ENCODE measurements at places on chromosomes 7 and 10. TPM values are rescaled to one million over a fixed set of nuclear protein-coding genes. Genes with fewer than 3 reads are reported as not detected.

DNA sequence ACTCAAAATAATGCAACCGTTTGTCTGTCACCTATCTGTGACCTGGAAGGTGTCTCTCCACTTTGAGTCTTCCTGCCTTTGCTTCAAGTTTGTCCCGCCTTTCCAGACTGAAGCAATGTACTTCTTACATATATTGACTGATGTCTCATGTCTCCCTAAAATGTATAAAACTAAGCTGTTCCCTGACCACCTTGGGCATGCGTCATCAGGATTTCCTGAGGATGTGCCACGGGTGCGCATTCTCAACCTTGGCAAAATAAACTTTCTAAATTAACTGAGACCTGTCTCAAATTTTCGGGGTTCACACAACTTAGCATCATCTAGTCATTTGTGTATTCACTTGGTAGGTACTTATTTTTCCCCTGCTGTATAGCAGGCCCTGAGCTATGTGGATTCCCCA is 65.3 kb upstream of the JCAD start:
- H3K4me3 ChIP-seq, result no peak overlapping the region
- no peak overlapping the region for H3K27ac ChIP-seq
- no peak for DNase-seq
- no peaks in the 10 kb centered on the region for H3K27me3 ChIP-seq
- no peaks in the 10 kb centered on the region for H3K4me1 ChIP-seq

DNA sequence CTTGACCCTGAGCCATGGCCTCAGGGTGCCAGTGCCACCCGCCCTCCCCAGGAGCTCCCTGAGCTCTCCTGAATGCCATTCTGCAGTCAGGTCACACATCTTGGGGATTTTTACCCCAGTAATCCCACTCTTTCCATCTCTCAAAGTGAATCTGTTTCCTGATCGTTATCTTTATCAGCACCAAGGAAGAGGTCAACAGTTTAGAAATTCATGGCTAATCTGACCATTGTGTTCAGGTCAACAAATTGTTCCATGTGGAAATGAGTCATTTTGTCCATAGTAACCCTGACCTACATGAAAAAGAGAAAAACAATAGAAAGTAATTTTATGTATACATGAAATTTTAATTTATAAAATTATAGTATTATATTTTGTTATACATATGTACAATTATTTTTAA is 28.8 kb upstream of the ZNF488 start:
- H3K27me3 ChIP-seq, result no peaks in the 10 kb centered on the region
- no peaks in the 10 kb centered on the region for H3K36me3 ChIP-seq
- no peak overlapping the region for H3K27ac ChIP-seq
- no peak for DNase-seq
- no peak overlapping the region for H3K4me3 ChIP-seq

DNA sequence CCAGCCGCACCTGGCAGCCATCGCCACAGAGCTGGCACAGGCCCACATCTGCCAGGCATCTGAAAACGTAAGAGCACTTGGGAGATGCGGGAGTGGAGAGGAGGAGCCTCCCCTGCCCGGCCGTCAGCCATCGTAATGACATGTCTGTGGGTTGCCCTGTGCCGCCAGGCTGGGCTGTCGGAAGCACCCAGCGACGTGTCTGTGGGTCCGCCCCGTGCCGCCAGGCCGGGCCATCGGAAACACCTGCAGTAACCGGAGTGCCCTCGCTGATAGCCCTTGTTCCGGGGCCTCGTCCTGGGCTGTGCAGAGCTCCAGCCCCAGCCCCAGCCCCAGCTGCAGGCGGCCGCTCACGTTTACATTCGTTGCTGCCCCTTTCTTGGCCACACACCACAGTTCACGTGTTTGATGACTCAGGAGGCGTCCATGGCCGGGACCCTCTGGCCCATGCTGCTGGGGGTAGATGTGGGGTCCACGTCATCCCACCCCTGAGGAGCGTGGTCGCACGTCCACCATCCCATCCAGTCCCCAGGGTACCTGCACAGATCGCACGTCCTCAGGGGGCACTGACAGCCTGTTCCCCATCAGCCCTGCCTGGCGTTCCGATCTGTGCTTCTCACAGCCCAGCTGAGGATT is 30.0 kb upstream of the PRKAR1B start:
- H3K27me3 ChIP-seq, result no peaks in the 10 kb centered on the region
- no peak overlapping the region for H3K4me3 ChIP-seq
- H3K4me1 ChIP-seq, result no peaks in the 10 kb centered on the region
- peaks cover 28% of the 10 kb centered on the region for H3K36me3 ChIP-seq
- DNase-seq, result no peak

DNA sequence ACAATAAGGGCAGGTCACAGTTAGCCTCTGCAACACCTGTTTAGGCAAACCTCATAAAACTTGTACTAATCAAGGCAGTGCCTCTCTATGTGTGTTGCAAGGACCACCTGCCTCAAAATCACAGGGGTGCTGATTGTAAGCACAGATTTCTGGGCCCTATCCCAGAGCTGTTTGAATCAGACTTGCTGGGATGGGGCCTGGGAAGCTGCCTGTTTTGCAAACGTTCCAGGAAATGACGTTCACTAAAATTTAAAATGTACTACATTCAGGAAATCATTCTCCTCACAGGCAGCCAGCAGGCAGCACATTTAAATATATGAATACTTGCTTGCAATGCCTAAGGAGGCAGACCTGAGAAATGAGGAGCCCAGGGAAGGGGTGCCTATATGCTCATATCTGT is 4.3 kb upstream of the GRM8 start:
- H3K27me3 ChIP-seq, result peaks cover 21% of the 10 kb centered on the region
- no peak overlapping the region for H3K27ac ChIP-seq
- H3K4me3 ChIP-seq, result no peak overlapping the region

GRCh38 chr10:53079283-53079682 is 306.7 kb upstream of the MBL2 start:
- H3K36me3 ChIP-seq, result no peaks in the 10 kb centered on the region
- no peaks in the 10 kb centered on the region for H3K27me3 ChIP-seq
- DNase-seq, result no peak
- no peak overlapping the region for H3K27ac ChIP-seq
- H3K4me3 ChIP-seq, result no peak overlapping the region
- no peaks in the 10 kb centered on the region for H3K4me1 ChIP-seq

GRCh38 chr7:100793806-100794660 is 33.3 kb downstream of the EPHB4 start:
- no peak overlapping the region for H3K27ac ChIP-seq
- no peaks in the 10 kb centered on the region for H3K36me3 ChIP-seq
- no peaks in the 10 kb centered on the region for H3K27me3 ChIP-seq
- no peaks in the 10 kb centered on the region for H3K4me1 ChIP-seq
- no peak for DNase-seq
- H3K4me3 ChIP-seq, result no peak overlapping the region

GRCh38 chr7:29216128-29216527 is 21.6 kb downstream of the CHN2 start:
- H3K36me3 ChIP-seq, result no peaks in the 10 kb centered on the region
- no peak overlapping the region for H3K27ac ChIP-seq
- no peak for DNase-seq
- H3K27me3 ChIP-seq, result no peaks in the 10 kb centered on the region
- no peaks in the 10 kb centered on the region for H3K4me1 ChIP-seq

GRCh38 chr7:4136501-4137110 is 545.5 kb upstream of the FOXK1 start:
- H3K27ac ChIP-seq, result no peak overlapping the region
- no peaks in the 10 kb centered on the region for H3K4me1 ChIP-seq
- H3K27me3 ChIP-seq, result no peaks in the 10 kb centered on the region
- no peak overlapping the region for H3K4me3 ChIP-seq

DNA sequence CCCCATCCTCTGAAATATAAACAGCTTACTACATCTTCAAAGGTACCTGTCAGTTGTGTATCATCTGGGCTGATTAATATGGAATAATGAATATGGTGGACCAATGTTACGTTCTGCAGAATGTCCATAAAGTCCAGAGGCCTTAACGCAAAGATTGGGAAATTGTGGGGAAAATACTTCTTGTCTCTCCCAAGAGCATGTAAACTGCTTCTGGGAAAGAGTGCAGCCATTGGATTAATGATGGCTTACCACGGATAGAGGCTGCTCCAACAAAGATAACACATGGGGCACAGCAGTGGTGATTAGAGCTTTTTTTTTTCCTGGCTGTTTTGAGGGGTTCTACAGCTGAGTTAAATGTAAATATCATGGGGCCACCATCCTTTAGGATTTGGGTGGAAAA is 340.4 kb upstream of the AKR1E2 start:
- no peaks in the 10 kb centered on the region for H3K36me3 ChIP-seq
- no peak overlapping the region for H3K4me3 ChIP-seq
- H3K27me3 ChIP-seq, result no peaks in the 10 kb centered on the region

GRCh38 chr7:26709210-26709990 is 155.0 kb downstream of the SKAP2 start:
- DNase-seq, result no peak
- no peak overlapping the region for H3K27ac ChIP-seq
- no peaks in the 10 kb centered on the region for H3K36me3 ChIP-seq

GRCh38 chr7:37391791-37392672 is 56.6 kb downstream of the ELMO1 start:
- DNase-seq, result no peak
- H3K27ac ChIP-seq, result no peak overlapping the region
- H3K36me3 ChIP-seq, result no peaks in the 10 kb centered on the region

GRCh38 chr7:65722361-65722792 is 150.5 kb upstream of the VKORC1L1 start:
- peaks cover 4% of the 10 kb centered on the region for H3K4me1 ChIP-seq
- H3K4me3 ChIP-seq, result no peak overlapping the region
- H3K27me3 ChIP-seq, result no peaks in the 10 kb centered on the region

- no peaks in the 10 kb centered on the region for H3K36me3 ChIP-seq
- no peak overlapping the region for H3K27ac ChIP-seq
- no peak for DNase-seq
- no peaks in the 10 kb centered on the region for H3K27me3 ChIP-seq
- H3K4me1 ChIP-seq, result no peaks in the 10 kb centered on the region
- H3K4me3 ChIP-seq, result no peak overlapping the region
Measured at GRCh38 chr10:76523791-76524351, 1092.4 kb downstream of the LRMDA start.

- no peaks in the 10 kb centered on the region for H3K4me1 ChIP-seq
- no peaks in the 10 kb centered on the region for H3K36me3 ChIP-seq
- H3K27ac ChIP-seq, result no peak overlapping the region
- no peak for DNase-seq
Measured at GRCh38 chr10:110618230-110618610, 25.9 kb upstream of the RBM20 start.

DNA sequence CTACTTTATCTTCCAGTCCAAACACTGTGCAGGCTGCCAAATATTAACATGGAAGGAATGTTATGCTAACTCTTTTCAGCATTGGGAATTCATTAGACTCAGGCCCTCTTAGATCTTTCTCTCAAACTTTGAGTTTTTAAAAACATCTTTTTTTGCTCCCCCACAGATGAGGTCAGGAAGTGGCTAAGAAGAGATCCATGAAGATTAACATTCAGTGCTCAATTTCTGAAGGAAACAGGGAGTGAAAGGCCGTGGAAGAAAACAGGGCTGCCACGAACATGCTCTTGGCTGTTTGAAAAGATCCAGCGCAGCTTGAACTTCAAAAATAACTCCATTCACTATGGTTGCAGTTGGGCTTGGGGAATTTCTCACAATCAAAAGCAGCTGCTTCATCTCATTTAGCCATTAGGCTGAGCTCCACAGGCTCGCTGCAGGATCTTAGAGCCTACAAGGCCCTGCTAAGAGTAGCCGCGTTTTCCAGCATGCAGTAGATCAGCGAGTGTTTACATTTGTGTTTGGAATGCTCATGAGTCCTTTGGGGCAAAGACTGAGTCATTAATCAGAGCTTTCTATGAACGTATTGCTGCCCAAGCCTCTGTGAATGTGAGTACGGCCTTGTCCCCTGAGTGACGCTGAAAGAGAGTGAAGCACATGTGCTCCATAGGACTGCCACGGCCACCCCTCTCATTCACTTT is 41.2 kb upstream of the TNS3 start:
- no peaks in the 10 kb centered on the region for H3K27me3 ChIP-seq
- DNase-seq, result no peak
- H3K27ac ChIP-seq, result no peak overlapping the region
- no peaks in the 10 kb centered on the region for H3K36me3 ChIP-seq
- peaks cover 14% of the 10 kb centered on the region for H3K4me1 ChIP-seq

DNA sequence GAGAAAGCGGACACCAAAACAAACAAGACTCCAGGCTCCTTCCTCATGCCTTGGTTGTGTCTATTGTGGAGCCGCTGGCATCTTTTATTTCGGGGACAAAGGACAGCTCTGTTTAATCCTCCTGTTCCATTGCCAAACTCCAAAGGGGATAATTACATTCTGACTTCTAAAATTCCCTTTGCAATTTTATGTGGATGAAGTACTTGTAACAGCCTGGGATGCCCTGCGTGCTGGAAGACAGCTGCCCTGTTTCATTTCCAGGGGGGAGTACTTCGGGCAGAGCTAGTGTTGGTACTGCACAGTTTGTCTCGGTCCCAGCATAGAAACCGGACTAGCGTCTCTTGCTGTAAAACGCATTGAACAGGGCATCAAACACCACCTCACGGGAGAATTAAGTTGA is 90.9 kb downstream of the BAMBI start:
- H3K27me3 ChIP-seq, result no peaks in the 10 kb centered on the region
- H3K4me3 ChIP-seq, result no peak overlapping the region
- DNase-seq, result no peak
- H3K4me1 ChIP-seq, result no peaks in the 10 kb centered on the region
- H3K36me3 ChIP-seq, result no peaks in the 10 kb centered on the region

DNA sequence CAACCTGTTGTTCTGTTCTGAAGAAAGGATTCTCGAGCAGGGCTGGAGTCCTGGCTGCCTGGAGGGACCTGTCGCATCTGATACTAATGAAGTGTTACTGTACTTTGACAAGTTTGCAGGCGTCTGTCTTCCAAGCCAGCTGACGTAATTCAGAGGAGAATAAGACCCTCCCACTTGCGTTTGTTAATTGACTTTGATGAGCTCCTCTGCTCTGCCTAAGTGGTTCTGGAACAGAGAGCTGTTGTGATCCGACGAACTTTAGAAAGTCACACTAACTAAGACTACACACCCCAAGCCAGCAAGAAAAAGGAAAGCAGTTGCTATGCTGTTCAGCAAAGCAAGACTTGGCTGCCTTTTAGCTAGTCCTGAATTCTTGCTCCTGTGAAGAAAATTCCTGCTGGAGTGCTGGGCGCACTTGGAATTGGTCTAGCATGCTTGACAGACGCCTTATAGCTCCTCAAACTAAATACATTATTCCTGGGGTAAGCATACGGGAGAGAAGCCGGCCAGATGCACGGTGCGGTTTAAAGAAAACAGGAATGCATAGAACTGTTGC is 200.3 kb downstream of the CACNB2 start:
- H3K4me1 ChIP-seq, result no peaks in the 10 kb centered on the region
- DNase-seq, result no peak
- no peaks in the 10 kb centered on the region for H3K27me3 ChIP-seq
- no peak overlapping the region for H3K4me3 ChIP-seq
- no peak overlapping the region for H3K27ac ChIP-seq

DNA sequence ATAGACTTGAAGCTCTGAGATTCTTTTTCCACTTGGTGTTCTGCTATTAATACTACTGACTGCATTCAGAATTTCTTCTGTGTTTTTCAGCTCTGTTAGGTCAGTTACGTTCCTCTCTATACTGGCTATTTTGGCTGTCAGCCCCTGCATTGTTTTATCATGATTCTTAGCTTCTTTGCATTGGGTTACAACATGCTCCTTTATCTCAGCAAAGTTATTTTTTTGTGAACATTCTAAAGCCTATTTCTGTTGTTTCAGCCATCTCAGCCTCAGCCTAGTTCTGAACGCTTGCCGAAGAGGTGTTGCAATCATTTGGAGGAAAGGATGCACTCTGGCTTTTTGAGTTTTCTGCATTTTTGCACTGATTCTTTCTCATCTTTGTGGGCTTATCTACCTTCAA is 201.5 kb upstream of the GNAI1 start:
- H3K27ac ChIP-seq, result no peak overlapping the region
- H3K27me3 ChIP-seq, result no peaks in the 10 kb centered on the region
- DNase-seq, result no peak
- no peaks in the 10 kb centered on the region for H3K4me1 ChIP-seq
- no peaks in the 10 kb centered on the region for H3K36me3 ChIP-seq

Gene LRRC18
- total RNA-seq, result not detected

Gene DCLRE1C
- 21.7 TPM for total RNA-seq

Gene SPACDR
- total RNA-seq, result 4.1 TPM

Gene ACSM6
- not detected for total RNA-seq

Gene PPP1R17
- total RNA-seq, result not detected

Gene ABCA13
- 0.05 TPM for total RNA-seq

Gene FANK1
- not detected for total RNA-seq

Measured in natural killer cell (primary cell).